RKO (cell line): ENCODE measurements at places on chromosomes 5 and 9.

DNA sequence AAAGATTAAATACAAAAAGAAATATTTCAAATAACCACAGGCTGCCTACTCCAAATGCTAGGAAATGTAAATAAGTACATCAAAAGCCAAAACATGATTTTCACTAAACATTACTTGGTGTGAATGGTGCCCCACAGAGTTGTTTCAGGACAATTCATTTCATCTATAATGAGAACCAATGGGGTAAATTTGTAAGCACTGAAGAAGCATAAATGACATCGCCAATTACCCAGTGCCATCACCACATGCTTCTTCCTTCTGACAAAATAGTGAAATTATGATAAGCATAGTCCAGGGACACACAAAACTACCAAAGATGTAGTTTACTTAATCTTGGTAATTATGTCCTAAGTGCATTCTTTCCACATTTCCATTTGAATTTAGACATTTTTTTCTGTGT lies 510.4 kb upstream of the TYRP1 start:
- DNase-seq = no peak

GRCh38 chr5:109410389-109411148 lies 795 bp upstream of the PJA2 start:
- peak; percentile 80 for DNase-seq

- no peak for DNase-seq
Observed at GRCh38 chr9:120151806-120152205, 428.2 kb downstream of the CDK5RAP2 start.

GRCh38 chr5:35372482-35372881 lies 142.2 kb upstream of the PRLR start:
- no peak for DNase-seq

DNA sequence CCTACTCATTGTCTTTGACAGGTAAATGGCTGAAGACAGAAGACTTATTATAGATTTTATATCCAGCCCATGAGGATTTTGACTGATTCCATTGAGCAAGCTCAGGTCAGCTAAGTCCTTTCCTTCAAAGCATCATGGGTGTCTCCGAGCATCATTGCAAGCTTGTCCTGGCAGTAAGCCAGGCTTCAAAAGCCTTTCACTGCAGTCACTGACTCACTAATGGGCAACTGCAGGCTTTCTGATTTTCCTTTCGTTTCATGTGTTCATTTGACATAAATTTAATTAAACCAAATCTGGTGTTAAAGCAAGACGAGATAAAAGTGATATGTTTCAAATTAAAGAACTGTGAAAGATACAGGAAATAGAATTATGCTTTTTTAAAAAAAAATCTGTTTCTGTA lies 426.2 kb downstream of the ANXA1 start:
- DNase-seq = peak; percentile 17

- no peak for DNase-seq
Observed at GRCh38 chr5:36363744-36364143, 62.0 kb upstream of the RANBP3L start.

- no peak for DNase-seq
Observed at GRCh38 chr9:97577051-97577450, 56.1 kb downstream of the TSTD2 start.

DNA sequence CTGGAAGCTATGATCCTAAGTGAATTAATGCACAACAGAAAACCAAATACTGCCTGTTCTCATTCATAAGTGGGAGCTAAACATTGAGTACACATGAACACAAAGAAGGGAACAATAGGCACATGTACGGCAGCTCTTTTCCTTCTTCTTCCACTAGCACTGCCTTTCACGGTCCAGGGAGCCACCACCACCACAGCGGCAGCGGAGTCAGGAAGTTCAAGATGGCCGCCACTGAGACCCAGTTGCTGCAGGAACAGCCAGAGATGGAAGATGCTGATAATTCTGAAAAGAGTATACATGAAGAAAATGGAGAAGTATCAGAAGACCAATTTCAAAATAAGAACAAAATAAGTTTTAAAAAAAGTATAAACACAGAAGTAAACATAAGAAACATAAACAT lies 39.5 kb upstream of the TNFSF15 start:
- DNase-seq = no peak

DNA sequence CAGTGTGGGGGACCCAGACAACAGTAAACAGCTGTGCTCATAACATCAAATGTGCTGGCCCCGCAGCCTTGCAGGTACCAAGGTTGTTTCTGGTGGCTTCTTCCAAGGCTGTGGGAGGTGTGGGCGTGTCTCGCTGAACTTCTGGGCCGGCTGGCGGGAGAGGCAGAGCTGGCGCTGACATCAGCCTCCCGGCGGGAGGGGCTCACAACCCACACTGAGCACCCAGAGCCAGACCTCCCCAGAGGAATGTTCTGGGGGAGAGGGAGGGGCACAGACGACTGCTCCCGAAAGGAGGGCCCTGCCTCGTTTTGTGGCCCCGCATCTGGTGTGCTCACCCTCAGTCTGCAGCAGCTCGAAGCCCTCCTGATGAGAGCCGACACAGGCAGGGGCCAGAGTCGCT lies 6.9 kb upstream of the SLC12A7 start:
- no peak for DNase-seq

GRCh38 chr5:171433352-171433698 lies 13.9 kb downstream of the FGF18 start:
- DNase-seq = no peak

DNA sequence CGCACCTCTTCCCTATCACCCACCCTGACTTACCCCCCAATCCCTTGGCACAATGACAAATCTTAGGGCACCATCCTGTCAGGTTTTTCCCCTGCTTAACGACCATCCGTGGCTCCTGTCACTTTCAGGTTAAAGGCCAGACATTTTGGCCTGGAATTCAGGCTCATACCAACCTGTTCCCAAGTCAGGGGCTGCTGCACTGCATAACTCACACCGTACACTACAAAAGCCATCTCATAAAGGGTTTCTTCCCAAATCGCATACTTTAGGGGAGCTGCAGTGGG lies 7.5 kb upstream of the AKNA start:
- no peak for DNase-seq

- no peak for DNase-seq
Observed at GRCh38 chr5:94217216-94217615, 401.2 kb downstream of the KIAA0825 start.

- no peak for DNase-seq
Observed at GRCh38 chr9:69474821-69475220, 149.8 kb downstream of the ENTREP1 start.

DNA sequence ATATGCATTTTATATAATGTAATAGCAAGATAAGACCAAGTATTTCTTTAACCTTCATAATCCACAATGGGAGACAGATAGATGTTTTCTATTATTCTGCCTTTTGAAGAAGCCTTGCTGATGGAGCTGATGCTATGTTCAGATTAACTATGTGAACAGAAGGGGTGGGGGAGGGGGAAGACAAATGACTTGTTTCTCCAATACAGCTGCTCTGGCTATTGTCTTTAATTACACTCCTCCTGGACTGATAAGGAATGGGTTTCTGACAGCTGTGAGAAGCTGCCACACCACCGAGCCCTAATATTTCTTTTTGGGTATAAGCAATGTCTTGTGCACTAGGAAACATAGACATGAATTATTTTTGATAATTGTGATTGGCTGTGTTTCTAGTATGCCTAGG lies 62.0 kb downstream of the CAVIN4 start:
- DNase-seq = no peak

- DNase-seq = peak; percentile 62
Observed at GRCh38 chr5:109479260-109479860, 69.6 kb upstream of the PJA2 start.

DNA sequence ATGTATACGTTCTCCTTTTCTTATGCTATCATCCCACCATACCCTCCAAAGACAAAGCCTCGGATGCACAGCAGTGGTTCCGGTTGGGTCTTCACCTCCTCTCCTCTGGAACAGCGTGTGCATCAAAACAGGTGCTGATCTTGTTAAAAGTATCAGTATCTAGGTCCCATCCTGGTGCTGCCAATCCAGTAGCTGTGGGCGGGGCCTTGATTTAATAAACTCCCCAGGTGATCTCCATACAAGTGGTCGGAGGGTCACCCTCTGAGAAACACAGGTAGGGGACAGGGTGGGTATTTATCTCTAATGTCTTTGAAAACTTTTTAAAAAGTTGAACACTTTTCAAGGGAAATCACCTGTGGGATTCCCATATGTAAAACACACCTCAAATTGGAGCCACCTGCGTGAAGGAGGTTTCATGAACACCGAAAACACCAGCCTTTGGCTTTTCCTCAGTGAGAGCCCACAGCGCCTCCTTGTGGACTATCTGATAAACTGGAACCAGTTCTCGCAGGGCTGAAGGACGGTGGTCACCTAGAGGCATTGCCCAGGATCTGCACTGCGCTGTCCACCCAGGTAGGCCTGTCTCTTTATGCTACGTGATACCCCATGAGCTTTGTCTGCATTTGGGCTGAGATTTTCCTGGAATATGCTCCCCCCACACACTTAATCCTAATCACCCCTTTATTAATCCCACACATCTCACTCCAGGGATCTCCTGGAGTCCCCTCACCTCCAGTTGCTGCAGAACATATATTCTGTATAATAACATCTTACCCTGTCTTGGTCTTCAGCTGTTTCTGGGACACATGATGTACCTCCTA lies 80.5 kb upstream of the EPB41L4B start:
- peak; percentile 63 for DNase-seq

DNA sequence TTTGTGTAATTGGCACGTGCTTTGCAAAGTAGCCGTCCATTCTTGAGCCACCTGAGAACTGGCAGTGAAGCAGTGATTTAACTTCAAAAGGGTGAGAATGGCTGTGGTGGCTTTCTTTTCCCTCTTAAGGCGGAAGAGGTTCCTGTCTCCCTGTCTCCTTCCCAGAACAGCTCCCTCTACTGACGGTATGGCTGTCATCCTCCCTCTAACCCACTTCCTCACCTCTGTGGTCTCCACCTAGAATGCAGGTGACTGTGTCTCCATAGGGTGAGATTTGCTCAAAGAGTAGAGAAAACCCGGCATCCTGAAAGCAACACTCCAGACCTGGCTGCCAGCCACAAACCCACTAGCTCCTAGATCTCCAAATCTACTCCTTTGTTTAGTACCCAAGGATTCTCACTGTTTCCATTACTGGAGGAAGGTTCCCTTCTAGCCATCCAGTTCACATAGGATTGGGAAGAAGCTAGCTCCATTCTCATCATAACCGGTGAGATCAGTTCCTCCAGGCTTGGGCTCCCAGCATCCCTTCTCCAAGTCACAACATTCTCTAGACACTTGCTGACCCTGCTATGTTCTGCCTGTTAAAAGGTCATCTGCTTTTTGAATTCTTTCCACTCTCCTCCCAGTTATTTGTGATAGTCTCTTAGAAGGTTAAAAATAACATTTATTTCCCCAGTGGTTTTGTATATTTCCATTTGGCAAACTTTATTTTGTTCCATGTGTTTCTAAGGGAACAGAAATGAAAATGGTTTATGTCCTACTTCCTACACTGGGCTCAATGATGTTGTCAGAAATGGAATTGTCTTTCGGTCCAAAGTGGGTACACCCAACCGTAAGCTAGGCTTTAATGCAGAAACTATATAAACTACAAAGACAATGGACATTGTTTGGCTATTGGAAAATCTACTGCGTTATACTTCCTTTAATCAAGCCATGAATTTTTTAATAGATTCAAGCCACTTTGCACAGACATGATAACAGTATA lies 269.4 kb downstream of the CWC27 start:
- no peak for DNase-seq

GRCh38 chr9:11038366-11038765 lies 425.6 kb upstream of the PTPRD start:
- no peak for DNase-seq

DNA sequence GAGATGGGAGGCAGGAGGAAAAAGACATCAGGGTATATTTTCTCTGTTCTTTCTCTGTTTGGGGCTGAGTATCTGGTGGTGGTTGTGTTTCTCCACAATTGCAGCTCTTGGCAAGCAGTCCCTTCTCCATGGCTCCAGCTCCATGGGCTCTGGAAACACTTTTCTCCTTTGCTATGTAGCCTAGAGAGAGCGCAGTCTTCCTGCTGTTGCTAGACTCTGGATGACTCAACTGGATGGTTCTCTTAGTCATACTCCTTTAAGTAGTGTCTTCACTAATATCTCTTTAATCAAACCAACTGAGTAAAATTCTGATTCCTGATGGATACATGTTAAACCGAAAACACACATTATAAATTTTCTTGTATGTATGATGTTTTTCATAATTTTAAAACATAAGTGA lies 3.3 kb upstream of the PLGRKT start:
- peak; percentile 89 for DNase-seq
